ENCODE measurements at places on chromosomes 11 and 22. TPM values are rescaled to one million over a fixed set of nuclear protein-coding genes. Genes with fewer than 3 reads are reported as not detected.

DNA sequence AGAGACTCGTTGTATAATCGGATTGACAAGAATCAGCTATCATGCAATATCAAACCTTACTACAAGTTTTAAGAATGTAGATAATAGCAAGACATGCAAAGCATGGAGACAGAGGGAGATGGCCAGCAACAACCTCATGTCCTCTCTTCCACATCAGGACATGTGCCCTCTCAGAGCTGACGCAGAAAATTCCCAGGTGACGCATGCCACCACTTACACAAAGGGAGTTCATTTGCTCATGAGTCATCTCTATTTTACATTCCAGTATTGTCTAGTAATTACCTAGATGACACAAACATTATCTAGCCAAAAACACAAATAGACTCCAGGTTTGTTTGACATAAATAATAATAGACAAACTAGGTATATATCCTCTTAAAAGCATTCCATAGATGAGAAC lies 38.1 kb upstream of the OPCML start:
- DNase-seq = no peak

DNA sequence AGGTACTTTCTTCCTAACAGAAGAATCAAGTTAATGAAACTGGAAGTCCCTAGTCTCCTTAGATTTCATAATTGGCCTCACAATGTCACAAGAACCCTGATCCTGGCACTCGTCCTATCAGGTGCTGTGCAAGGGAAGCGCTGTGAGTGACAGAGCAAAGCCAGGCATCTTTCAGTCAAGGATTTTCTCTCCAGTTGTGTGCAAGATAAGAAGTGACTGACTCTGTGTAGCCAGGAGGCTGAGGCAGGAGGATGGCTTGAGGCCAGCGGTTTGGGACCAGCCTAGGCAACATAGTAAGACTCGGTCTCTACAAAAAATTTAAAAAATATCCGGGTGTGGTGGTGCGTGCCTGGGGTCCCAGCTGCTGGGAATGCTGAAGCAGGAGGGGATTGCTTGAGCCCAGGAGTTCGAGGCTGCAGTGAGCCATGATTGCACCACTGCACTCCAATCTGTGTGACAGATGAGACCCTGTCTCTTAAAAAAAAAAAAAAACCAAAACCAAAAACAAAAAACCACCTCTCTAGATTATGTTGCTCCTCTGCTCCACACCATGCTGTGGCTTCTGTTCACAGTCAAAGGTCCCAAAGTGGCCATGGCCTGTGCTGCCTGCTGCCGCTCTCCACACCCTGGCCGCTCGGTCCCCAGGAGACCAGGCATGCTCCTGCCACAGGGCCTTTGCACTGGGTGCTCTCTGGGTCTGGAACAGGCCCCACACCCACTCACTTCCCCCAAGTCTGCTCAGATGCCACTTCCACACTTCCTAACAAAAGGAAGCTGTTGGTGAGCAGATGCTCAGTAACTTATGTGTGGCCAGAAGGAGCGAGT lies 54.2 kb upstream of the CLDN5 start:
- DNase-seq = no peak

GRCh38 chr22:22798232-22798616 lies 89.4 kb upstream of the IGLL5 start:
- no peak for DNase-seq

GRCh38 chr11:102306817-102307726 lies 10.2 kb upstream of the BIRC3 start:
- no peak for DNase-seq

DNA sequence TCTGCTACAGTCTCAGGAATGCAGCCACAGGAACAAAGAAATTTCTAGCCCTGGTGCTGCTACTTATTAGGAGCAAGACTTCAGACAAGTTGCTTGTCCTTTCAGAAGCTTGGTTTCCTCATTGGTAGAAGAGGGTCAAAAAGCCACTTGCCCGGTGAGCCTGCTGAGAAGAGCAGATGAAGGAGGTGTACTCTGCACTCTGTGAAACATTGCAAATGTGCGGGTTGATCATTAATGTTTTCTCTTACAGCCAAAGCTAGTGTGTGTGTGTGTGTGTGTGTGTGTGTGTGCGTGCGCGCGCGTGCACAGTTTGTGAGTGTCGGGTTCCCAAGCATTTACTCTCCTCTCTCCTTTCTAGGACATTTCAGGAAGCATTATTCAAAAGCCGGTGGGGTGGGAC lies 86.3 kb upstream of the NNMT start:
- DNase-seq = no peak

Gene GSTP1
- 1,195 TPM for total RNA-seq

- no peak for DNase-seq
Measured at GRCh38 chr11:111982541-111983186, 42.5 kb upstream of the DLAT start.

Gene RNH1
- 158 TPM for total RNA-seq

Gene MISFA
- not detected for total RNA-seq

- no peak for DNase-seq
Measured at GRCh38 chr11:38784164-38784563, 2186.1 kb upstream of the RAG2 start.

DNA sequence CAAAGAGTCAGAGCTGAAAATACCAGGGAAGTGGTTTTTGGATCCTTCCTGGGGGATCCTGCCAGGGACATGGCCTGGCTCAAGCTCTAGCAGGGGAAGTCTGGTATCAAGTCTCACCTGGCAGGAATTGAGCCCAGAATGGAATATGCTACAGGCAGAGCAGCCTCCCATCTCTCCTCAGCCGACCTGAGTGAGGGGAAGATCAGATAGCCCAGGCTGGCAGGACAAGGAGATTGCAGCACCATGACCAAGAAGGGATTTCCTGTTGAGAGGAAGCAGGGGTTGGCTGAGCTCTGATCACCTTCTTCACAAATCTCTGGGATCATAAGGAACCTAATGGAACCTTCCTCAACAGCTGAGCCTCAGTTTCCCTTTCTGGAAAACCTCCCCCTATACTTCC lies 13.0 kb downstream of the OAF start:
- DNase-seq = no peak

GRCh38 chr11:88042647-88043046 lies 132.6 kb downstream of the RAB38 start:
- no peak for DNase-seq

DNA sequence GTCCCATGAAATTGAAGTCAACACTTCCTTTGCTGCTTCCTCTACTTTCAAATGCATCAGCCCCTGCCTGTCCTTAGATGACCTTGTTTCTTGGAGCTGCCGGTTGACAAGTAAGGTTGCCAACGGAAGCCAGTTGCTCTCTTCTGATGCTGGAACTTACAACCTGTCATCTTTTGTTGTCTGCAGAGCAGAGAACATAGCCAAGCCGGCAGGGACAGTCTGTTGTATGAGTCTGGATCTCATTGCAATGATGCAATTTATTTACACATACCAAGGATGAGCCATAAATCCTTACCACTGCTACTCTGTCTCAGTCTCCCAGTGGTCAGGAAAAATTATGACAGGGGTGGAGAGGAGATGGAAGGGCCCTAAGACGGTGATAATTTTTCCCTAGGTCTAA lies 151.4 kb downstream of the BLID start:
- no peak for DNase-seq

DNA sequence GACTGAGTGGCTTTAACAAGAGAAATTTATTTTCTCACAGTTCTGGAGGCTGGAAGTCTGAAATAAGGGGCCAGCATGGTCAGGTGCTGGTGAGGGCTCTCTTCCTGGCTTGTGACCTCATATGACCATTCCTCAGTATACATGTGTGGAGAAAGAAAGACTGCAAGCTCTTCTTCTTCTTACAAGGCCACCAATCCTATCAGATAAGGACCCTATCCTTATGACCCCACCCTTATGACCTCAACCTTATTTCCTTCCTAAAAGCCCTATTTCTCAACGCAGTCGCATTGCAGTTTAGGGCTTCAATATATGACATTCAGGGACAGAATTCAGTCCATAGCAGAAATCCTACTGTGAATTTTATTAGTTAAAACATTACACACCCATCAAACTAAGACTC lies 124.4 kb upstream of the RAG2 start:
- no peak for DNase-seq

Gene CASP1
- 32.0 TPM for total RNA-seq

GRCh38 chr11:43580735-43581369 lies 99.7 kb upstream of the HSD17B12 start:
- DNase-seq = no peak

- DNase-seq = no peak
Measured at GRCh38 chr11:50088231-50088630, 55.6 kb downstream of the OR4C45 start.

GRCh38 chr11:63670433-63671321 lies 499 bp downstream of the ATL3 start:
- DNase-seq = no peak

GRCh38 chr11:12832480-12833224 lies 158.4 kb downstream of the TEAD1 start:
- DNase-seq = no peak

DNA sequence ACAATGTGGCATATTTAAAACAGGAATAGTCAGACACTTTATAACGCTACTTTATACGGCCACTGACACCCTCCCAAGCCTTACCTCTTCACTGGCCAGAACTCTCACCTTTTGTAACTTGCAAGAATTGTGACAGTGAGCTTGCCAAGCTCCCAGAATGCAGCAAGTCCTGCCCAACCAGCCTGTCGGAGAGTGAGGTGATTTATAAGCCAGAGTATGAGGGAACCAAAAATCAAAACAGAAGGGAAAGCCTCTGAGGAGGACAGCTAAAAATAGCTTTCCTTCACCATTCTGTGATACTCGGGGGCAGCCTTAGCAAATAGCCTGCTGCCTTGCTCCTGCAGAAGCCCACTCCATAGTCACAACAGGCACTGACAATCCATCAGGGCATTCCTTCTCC lies 229.7 kb downstream of the FAM76B start:
- no peak for DNase-seq

Gene NPAS4
- not detected for total RNA-seq

DNA sequence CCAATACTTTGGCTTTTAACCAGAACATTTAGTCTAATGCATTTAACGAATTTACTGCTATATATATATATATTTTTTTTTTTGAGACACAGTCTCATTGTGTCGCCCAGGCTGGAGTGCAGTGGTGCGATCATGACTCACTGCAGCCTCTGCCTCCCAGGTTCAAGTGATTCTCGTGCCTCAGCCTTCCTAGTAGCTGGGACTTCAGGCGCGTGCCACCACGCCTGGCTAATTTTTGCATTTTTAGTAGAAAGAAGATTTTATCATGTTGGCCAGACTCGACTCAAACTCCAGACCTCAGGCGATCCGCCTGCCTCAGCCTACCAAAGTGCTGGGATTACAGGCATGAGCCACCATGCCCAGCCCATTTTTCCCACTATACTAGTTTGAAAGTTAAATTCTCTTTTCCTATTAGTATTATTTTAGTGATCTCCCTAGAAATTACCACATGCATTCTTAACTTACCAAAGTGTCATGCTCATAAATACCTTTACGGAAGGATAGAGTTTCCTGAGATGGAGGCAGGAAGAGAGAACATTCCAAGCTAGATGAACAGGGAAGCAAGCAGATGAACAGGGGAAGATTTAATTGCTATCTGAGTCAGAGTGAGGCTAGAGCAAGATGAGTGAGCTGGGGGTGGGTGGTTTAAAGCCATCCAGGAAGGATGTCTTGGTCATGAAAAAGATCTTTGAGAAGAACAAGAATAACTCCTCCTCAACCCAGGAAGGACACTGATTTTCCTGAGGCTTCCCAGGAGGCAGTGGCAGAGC lies 4.4 kb upstream of the PGAP2 start:
- DNase-seq = no peak

DNA sequence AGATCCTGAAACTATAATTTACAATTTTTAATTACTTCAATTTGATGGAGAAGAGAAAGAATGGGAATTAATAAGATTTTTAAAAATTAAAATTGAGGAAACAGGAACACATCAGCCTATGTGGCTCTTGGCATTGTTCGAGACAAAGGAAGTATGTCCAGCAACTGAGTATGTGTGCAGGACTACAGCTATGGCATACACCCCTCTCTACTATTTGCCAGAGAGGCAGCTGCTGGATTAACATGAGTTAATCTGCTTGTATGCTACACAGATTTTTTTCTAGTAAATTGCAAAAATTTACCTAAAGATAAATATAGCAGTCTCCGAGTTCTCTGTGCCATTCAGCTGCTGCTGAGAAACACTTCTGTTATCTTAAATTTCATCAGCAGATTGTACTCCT lies 70.6 kb downstream of the PHF21A start:
- DNase-seq = no peak

Gene NDUFS3
- 61.5 TPM for total RNA-seq
